Left lung (tissue), 14 donors: ENCODE measurements at places on chromosomes 7 and 10.

- DNase-seq: no peak
Observed at GRCh38 chr7:84837405-84837804, 349.5 kb downstream of the SEMA3D start.

DNA sequence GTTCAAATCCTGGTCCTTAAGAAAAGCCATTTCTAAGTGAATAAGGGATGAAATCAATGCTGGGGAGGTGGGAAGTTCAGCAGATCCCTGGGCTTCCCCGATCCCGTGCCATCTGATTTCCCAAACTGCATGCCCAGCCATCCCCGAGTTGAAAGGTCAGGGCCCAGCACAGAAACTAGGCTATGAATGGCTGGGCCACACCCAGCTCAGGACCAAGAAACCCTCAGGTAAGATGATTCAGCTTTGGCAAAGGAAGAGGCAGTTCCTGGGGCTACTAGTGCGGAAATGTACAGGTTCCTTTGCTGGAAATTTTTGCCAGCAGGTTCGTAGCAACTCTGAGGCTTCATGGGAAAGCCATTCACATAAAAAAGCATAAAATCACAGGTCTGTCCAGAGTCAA lies 182.7 kb downstream of the FAM107B start:
- DNase-seq: no peak

GRCh38 chr10:4296161-4296560 lies 511.2 kb upstream of the KLF6 start:
- DNase-seq: no peak

DNA sequence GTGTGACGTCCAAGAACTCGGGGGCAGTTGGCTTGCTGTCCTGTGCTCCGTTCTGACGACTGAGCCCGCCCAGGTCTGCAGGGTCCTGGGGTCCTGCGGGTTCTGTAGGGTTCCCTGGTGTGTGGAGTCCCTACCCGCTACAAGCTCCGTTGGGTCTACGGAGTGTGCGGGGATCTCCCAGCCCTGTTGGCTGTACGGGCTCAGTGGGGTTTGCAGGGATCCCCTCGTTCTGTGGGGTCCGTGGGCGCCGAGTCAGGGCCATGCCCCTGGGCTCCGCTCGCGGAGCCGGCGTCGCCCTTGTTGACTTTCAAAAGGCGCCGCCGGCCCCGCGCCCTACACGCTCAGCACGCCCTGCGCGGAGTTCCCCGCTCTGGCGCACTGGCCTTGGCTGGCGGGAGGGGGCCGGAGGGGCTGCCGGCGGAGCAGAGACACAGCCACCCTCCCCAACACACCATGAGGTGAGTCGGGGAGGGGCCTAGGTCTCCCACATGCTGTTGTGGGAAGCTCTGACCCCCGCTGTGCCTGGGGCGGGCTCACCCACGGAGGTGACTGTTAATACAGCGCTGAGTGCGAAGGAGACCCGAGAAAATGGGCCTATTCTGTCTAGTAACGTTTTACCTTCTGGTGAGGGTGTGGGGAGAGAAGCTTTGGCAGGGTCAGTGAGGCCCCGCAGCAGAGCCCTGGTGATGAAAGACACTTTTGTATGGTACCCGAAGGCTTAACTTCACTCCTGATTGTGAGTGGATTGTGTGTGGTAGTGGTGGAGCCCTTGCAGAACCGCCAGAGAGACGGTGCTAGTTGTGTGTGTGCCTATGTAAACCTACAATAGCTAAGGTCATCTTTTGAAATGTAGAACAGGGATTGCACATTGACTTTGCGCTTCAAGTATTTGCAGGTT lies 8.1 kb downstream of the TASOR2 start:
- DNase-seq: peak; percentile 61

- DNase-seq: peak; percentile 19
Observed at GRCh38 chr10:70970830-70971229, 82.5 kb upstream of the PCBD1 start.

- DNase-seq: no peak
Observed at GRCh38 chr10:65313406-65313805, 1612.4 kb upstream of the LRRTM3 start.

GRCh38 chr7:1092806-1093501 lies 5.0 kb downstream of the GPER1 start:
- DNase-seq: no peak

GRCh38 chr7:29282819-29283414 lies 88.3 kb downstream of the CHN2 start:
- DNase-seq: no peak

DNA sequence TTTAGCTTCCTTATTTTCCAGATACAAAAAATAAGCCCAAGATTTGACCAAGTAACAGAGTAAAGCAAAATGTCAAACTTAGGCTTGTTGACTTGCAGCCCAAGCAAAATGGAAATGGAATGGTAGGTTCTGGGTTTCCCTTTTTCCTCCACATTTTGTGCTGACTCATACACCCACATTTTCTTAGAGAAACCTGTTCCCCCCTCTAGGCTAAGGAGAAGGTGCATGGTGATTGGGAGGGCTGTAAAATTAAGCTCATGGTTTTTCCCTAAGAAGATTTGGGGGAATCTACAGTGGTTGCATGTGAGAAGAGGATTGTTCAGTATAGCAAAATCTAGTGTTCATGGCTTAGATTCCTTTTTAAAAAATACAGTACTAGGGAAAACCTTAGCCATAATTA lies 127.4 kb downstream of the ARL4A start:
- DNase-seq: no peak

- DNase-seq: no peak
Observed at GRCh38 chr10:130986846-130987245, 324.7 kb downstream of the TCERG1L start.

GRCh38 chr10:75544386-75544785 lies 113.0 kb downstream of the LRMDA start:
- DNase-seq: no peak

GRCh38 chr7:150556521-150557138 lies 10.6 kb upstream of the GIMAP4 start:
- DNase-seq: no peak

GRCh38 chr7:33842150-33842549 lies 63.2 kb upstream of the BMPER start:
- no peak for DNase-seq

- no peak for DNase-seq
Observed at GRCh38 chr7:157011333-157012112, 1.1 kb upstream of the MNX1 start.

- DNase-seq: peak; percentile 57
Observed at GRCh38 chr7:155987681-155988235, 175.5 kb upstream of the SHH start.

DNA sequence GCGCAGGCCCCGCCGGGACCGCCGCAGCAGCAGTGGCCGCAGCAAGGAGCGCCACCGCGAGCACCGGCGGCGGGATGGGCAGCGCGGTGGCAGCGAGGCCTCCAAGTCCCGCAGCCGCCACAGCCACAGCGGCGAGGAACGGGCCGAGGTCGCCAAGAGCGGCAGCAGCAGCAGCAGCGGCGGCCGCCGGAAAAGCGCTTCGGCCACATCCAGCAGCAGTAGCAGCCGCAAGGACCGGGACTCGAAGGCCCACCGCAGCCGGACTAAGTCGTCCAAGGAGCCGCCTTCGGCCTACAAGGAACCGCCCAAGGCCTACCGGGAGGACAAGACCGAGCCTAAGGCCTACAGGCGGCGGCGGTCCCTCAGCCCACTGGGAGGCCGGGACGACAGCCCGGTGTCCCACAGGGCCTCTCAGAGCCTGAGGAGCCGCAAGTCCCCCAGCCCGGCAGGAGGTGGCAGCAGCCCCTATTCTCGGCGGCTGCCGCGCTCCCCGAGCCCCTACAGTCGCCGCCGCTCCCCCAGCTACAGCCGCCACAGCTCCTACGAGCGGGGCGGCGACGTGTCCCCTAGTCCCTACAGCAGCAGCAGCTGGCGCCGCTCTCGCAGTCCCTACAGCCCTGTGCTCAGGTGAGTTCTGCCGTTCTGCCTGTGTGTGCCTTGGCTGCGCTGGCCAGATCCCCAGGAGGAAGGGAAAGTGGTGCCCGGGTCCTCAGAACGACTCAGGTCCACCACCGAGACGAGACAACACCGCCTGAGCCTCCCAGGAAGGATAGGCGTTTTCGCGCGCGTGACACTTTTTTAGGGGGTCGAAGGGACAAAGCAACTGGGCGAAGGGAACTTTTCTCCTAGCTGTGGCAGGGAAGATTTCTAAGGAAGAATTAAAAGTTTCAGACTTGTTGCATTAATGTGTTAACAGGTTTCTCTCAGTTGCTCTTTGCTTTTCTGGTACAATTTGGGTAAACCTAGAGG lies 1.5 kb downstream of the CDK13 start:
- peak; percentile 79 for DNase-seq

GRCh38 chr7:134761266-134761665 lies 18.2 kb upstream of the CALD1 start:
- DNase-seq: no peak

DNA sequence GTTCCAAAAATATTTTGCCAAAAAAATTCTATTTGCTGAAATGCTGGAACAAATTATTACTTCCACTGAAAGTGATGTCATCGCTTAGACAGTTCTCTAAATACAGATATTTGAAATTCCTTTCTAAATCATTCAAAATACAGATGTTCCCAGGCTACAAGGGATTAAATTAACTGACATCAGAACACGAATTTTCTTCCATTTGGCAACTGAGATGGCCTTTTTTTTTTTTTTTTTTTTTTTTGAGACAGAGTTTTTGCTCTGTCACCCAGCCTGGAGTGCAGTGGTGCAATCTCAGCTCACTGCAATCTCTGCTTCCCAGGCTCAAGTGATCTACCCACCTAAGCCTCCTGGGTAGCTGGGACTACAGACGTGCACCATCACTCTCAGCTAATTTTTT lies 57.0 kb downstream of the P4HA1 start:
- DNase-seq: no peak

DNA sequence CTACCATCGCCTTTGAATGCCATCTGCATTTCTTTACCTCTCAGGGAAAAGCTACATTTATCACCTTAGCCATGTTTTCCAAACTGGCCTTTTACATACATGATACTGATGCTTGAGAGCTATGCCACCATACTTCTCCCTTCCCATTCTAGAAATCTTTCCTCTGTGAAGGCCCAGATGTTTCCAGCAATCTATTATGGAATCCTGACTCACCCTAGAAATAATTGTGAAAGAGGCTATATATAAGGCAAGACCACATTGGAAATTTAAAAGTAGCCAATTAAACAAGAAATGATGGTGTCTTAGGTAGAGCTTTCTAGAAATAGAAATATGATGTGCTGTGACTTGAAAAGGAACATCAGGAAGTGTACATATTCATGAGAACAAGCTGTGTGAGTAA lies 389.7 kb downstream of the INHBA start:
- DNase-seq: no peak

- DNase-seq: no peak
Observed at GRCh38 chr7:100157334-100158228, 942 bp downstream of the TRAPPC14 start.

DNA sequence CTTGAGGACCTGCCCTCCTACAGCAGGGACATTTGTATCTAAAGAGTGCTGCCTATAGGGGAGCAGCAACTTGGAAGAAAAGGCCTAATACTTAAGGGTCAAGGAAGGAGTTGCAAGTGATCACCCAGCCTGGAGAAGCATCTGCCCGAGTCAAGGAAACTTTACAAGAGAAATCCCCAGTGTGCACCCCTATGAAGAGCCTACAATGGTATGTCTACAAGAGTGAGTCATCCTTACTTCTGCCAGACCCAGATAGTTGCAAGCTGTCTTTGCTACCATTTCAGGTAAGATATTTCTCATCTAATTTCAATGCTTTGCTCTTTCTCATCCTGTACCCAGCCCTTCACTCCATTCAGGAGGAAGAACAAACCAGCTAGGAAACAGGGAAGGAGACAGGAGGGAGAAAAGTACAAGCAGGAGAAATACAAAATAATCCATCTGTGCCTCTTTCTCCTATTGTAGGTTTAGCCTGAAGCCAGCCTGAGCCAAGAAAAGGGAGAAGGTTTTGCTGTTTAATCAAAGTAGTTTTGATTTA lies 34.4 kb upstream of the AGR3 start:
- no peak for DNase-seq

GRCh38 chr7:124992851-124993562 lies 63.4 kb upstream of the POT1 start:
- DNase-seq: no peak

DNA sequence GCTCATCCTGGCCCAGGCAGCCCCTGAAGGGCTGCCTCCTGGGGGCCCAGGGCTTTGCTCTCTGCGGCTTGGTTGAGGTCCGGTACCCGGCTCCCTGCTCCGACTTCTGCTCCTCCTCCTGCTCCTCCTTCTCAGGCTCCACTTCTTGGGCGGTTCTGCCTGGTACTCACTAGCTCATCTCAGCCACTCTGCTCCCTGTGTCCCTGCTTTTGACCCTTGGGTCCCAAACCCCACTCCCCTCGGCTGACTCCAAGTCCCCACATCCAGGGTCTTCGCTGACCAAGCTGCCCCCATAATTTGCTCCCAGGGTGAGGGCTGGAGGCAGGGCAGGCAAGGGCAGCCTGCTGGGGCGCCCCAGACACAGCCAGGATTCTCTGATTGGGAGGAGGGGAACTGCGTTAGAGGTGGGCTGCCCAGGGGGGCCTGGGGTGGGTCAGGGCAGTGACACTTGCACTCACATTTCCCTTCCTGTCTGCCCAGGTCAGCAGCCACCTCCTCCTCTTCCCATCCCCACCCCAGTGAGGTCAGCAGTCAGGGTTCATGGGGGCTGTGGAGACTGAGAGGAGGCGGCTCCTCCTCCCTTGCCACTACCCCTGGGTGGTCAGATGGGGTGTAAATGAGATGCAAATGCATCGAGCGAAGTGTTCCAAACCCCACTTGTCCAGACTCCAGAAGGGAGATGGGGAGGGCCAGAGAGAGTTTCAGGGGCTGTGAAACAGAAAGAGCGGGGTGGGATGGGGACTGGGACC lies 2.2 kb downstream of the SMARCD3 start:
- DNase-seq: no peak

- DNase-seq: peak; percentile 89
Observed at GRCh38 chr7:105389088-105389650, 448 bp upstream of the SRPK2 start.

GRCh38 chr10:97999066-97999922 lies 31.1 kb downstream of the CRTAC1 start:
- no peak for DNase-seq

- no peak for DNase-seq
Observed at GRCh38 chr10:26844396-26844975, 16.3 kb downstream of the ABI1 start.

GRCh38 chr10:60618861-60619260 lies 159.4 kb upstream of the CDK1 start:
- no peak for DNase-seq

DNA sequence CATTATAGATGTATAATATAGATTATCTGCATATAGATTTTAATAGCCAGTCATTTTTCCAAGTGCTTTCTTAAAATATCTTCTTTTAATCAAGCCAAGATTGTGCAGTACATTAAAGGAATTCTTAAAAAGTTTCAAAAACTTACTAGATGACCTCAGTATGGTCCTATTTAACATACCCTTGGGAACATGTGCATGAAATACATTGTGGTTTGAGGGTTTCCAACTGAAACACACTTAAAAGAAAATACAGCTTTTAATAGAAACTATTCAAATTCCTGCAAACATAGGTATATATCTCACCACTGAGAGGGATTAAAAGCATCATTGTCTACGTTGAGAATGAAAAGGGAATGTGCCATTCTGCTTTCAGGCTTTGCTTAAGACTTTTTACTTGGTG lies 364.9 kb downstream of the SUGCT start:
- no peak for DNase-seq
